AG20443 (cell line): ENCODE measurements at places on chromosomes 7 and 10.

- no peak for DNase-seq
These were observed 99.0 kb downstream of the SRPK2 start for GRCh38 chr7:105289704-105290103.

DNA sequence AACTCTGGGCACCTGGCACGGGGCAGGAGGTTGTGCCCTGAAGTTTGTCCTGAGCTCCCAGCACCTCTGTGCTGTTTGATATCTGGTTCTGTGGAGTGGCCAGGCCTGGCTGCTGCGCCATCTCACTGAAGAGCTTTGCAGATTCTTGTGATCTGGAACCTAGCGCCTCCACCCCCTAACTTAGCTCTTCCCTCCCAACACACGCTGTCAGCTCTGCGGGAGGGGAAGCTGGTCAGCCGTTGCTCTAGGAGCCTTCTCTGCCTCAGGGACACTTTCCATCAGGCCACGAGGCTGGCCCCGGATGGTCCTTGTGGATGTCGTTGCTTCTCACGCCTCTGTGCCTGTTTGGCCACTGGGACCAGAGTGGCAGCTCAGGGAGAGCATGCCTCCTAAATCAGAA is 213.2 kb downstream of the CCDC3 start:
- DNase-seq, result no peak

- DNase-seq, result no peak
These were observed 115.1 kb downstream of the PRKCQ start for GRCh38 chr10:6464862-6465430.

DNA sequence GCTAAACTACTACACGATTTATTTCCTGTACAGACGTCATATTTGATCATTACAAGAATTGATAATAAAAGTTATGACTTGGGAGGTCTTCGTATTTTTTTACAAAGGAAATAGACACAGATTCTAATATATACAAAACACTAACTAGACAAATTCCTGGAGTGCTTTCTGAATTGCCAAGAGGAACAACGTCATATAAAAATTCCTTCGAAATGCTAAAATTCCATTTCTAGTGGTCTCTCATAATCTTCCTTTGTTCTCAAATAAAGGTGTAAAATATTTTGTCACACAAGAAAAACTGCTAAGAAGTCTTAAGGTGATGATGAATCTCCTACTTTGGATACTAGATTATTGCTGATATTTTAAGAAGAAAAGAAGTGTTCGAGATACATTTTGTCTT is 85.4 kb downstream of the CDK6 start:
- no peak for DNase-seq

- DNase-seq, result peak; percentile 83
These were observed 93.1 kb upstream of the PDE1C start for GRCh38 chr7:32163141-32163806.

DNA sequence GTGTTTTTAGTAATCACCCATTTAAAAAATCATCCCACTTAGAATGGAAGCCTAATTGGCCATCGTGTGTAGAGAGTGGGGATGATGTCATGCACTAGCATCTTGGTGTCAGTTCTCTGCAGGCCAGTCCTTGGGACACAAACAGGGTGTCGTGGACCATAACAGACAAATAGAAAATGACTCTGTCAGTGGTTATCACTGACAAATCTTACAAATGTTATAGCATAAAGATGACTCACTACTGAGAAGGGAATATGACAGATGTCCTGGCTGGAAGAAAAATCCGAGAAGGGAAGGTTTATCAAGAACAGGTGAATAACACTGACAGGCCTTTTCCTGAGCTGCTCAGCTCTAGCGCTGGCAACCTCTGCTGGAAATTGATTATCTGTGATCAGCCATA is 10.6 kb downstream of the CABCOCO1 start:
- no peak for DNase-seq

DNA sequence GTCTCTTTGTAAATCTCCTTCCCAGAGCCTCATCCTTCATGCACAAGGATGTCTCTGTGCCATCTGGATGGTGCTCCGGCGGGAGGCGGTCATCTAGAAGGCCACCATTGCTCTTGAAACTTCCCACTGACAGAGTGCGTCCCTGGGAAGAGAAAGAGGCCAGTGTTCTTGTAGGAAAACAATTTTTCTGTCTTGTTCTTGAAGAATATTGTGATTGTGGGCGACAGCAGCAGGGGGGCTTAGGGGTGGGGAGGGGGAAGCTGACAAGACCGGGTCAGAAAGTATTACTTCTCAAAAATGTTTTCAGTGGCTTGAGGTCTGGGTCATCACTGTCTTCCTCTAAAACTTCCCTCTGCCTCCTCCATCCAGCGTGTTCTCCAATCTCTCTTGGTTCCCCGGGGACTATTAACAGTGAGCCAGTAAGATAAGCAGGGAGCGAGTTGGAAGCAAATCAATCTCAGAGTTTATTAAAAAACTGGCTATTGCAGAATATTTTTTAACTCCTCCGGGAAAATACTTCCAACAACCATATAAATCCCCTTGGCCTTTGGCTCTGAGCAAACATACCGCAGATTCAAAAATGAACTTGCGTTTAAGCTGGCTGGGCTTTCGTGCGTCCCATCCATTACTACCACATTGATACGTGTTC is 597.8 kb upstream of the MGMT start:
- no peak for DNase-seq

- DNase-seq, result no peak
These were observed 192.4 kb upstream of the PFKP start for GRCh38 chr10:2874963-2875362.

- DNase-seq, result no peak
These were observed 212.1 kb upstream of the KCND2 start for GRCh38 chr7:120060875-120061274.

- DNase-seq, result no peak
These were observed 95.5 kb downstream of the DIP2C start for GRCh38 chr10:593901-594457.

DNA sequence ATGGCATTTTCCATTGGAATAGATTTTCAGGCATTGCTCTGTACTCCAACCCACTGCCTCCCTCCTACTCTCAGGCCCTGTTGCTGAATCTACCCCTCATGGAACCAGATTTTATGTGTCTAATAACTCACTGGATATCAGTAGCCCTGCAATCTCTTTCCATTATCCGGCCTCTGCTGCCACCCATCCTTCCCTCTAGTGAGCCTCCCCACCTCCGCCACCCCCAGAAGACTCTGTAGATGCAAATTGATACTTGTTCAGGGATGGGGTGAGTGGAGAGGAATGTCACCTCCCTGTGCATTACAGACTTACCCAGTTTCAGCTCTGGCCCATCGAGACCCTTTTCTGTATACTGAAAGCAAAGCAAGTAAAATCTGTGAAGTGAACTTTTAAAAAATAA is 52.3 kb upstream of the PHYHIPL start:
- DNase-seq, result no peak

DNA sequence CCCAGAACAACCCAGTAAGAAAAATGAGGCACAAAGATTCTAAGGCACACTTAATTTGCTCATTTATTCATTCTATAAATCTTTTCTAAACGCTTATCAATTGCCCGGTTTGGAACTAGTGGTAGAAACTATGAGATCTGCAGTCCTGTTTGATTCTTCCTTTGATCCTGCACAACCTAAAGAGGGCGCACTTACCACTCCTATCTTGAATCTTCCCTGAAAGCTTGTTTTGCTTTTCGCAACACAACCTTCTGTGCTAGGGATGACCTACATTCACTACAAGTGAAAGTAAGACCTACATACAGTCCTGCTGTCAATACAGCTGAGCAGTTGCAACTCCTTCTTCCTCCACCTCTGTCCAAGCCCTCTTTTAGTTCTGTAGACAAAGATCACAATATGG is 12.6 kb upstream of the ARL4A start:
- no peak for DNase-seq

GRCh38 chr7:52749880-52750279 is 285.6 kb upstream of the POM121L12 start:
- no peak for DNase-seq

GRCh38 chr10:97427571-97428179 is 1.7 kb downstream of the PGAM1 start:
- peak; percentile 27 for DNase-seq

GRCh38 chr7:140562926-140563481 is 77.6 kb downstream of the DENND2A start:
- DNase-seq, result no peak

- no peak for DNase-seq
These were observed 23.4 kb upstream of the FAM170B start for GRCh38 chr10:49157229-49157628.

- no peak for DNase-seq
These were observed 38.9 kb upstream of the KAT6B start for GRCh38 chr10:74787457-74787856.

GRCh38 chr7:931871-932650 is 22.4 kb downstream of the ADAP1 start:
- DNase-seq, result no peak

- DNase-seq, result peak; percentile 17
These were observed 12.5 kb upstream of the LIPK start for GRCh38 chr10:88693392-88694020.

GRCh38 chr10:51748959-51749358 is 49.6 kb upstream of the CSTF2T start:
- DNase-seq, result no peak

DNA sequence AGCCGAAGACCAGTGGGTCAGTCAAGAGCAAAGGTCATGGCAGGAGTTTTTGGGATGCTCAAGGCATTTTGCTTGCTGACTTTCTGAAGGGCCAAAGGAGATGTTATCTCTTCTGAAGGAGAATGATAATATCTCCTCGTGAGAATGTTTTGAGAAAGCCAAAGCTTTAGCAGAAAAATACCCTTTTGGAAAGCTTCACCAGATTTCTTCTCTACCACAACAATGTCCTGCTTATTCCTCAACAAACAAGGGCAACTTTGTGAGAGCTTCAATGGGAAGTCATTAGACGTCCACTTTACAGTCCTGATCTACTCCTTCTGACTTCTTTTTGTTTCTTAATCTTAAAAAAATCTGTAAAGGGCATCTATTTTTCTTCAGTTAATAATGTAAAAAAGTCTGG is 132.8 kb upstream of the DNAJB12 start:
- DNase-seq, result no peak

DNA sequence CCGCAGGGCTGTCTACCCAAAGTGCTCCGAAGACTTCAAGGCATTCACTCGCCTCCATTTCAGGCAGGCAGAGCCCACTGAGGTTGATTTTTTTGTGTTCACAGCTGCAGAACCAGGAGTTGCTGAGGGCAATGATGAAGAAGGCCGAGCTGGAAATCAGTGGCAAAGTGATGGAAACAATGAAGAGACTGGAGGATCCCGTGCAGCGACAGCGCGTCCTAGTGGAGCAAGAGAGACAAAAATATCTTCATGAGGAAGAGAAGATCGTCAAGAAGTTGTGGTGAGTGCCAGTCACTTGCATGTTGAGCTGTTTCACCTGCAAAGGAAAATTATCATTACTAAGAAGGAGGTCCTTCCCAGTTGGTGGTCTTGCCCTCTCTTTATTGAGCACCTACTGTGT is 210.5 kb downstream of the ARHGAP21 start:
- peak; percentile 36 for DNase-seq

DNA sequence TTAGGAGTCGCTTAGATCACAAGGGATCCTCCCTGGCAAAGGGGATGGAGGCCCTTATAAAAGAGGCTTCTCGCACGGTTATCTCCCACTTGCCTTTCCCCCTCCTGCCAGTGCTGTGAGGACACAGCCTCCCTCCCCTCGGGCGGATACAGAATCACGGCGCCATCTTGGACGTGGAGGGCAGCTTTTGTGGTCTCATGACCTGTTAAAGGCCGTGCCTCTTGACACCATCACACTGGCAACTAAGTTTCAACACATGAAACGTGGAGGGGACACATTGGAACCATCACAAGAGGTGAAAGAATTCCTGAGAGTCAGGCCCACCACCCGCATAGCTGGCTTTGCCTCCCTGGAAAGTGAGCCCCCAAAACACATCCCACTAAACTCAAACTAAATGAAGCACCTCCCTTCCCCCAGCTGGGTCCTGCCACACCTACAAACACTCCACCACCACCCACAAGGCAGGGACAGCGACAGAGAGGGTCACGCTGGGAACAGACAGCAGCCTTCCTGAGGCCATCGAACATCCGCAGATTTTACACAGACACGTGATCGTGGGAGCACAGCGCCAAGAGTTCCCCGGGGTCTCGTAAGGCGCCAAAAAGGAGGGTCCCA is 110.6 kb downstream of the TCERG1L start:
- no peak for DNase-seq

DNA sequence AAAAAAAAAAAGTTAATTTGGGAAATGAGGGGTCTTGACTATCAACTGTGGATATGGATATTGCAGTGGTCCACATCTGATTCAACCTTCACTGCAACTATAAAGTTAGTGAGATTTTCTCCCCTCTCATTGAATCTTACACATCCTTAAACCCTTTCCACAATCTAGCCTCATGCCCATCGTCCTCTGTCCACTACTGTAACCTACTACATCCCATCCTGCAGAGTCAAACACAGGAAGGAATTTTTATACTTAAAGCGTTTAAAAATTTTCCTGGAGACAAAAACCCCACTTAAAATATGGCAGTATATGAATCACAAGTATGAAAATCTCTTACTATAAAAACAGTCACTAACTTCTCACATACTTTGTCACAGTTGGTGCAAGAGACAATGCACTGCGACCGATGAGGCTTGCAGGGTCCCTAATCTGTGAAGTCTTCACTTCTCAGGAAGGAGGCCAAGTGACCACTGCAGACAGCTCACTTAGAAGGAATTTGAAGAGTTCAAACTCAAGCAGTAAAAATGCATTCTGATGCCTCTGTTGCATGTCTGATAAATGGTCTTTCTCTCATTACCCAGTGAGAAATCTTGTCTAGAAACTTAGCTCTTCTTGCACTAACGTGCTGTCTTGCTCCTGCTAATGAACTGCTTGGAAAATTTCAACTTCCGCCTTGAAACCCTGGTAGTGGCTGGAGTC is 50.3 kb upstream of the ST8SIA6 start:
- peak; percentile 69 for DNase-seq

DNA sequence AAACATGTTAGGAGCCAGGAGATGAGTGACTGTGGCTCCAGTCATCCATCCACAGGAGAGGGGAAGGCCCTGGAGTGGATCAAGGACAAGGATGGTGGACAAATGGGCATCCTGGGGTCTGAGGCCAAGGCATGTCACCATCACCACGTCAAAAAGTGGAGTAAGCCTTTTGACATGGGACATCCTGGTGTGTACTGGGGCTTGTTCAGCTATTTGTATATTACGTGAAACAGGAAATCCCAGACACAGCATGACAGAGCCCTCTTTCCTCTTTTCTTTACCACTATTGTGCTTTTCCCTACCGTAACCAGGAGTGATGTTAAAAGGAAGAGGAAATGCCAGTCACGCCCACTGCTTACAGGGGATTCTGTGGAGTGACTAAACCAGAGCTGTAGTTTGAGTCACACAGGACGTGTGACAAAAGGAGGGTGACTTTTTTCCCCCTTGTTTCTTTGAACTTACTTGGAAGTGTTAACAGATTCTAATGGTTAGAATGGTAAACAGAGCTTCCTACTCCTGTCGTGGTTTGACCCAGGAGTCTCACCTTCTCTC is 15.4 kb downstream of the ACSL5 start:
- peak; percentile 58 for DNase-seq

DNA sequence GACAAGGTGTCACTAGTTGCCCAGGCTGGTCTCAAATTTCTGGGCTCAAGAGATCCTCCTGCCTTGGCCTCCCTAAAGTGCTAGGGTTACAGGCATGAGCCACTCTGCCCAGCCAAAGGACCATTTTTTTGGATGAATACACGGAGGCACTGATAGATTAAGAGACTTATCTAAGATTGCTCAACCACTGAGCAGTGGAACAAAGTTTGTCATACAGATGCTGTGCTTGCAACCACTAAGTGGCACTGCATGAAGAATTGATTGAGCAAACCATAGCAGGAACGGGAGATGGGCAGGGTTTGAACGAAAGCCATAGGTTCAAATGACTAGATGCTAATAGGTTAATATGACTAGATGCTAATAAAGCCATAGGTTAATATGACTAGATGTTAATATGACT is 61.1 kb downstream of the EBLN1 start:
- no peak for DNase-seq
